ENCODE measurements at places on chromosomes 16 and 17.

DNA sequence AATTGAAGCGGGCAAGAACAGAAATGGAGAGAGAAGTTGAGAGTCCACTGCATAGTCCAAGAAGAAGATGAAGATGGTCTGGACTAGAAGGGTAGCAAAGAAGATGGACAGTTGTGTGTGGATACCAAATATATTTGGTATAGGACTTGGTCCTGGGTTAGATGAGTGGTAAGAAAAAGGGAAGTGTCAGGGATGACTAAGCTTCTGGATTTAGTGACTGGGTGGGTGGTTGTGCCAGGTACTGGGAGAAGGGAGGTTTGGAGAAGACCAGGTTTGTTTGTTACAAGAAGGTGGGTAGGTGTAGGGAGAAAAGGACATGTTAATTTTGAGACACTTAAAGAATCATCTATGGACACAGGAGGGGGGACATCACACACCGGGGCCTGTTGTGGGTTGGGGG is 5.4 kb downstream of the VMP1 start:
- DNase-seq = no peak

- no peak for DNase-seq
Measured at GRCh38 chr16:21523411-21524067, 75.8 kb upstream of the METTL9 start.

DNA sequence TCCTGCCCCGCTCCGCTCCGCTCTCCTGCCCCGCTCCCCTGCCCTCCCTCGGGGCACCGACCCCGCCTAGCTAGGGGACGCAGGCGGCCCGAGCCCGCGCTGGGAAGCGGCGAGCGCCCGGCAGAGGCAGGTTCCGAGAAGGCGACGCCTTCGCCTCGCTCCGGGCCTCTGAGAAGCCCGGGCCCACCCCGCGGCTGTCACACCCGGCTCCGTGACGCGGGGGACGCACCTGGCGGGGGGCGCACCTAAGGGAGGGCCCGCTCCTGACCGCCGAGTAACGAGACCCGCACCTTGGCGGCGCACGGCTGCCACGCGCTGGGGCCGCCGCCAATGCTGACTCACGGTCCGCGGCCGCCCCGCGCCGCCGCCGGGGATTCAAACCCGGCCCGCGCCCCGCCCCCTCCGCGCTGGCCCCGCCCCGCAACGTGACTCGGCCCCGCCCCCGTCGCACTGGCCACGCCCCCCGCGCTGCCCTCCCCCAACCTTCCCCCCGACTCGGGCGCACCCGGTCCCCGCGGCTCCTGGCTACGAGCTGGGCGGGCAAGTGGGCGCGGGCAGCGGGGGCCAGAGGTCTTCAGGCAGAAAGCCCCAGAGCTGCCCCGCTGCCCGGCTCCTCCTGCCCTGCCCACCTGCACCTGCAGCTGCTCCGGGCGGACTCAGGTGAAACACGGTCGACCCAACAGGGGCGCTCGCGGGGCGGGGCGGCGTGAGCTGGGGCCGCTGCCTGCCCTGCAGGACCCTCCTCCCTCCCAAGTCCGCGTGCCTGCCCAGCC is 27.8 kb downstream of the GNPTG start:
- no peak for DNase-seq

GRCh38 chr17:44350733-44351226 is 5.7 kb downstream of the GRN start:
- no peak for DNase-seq

DNA sequence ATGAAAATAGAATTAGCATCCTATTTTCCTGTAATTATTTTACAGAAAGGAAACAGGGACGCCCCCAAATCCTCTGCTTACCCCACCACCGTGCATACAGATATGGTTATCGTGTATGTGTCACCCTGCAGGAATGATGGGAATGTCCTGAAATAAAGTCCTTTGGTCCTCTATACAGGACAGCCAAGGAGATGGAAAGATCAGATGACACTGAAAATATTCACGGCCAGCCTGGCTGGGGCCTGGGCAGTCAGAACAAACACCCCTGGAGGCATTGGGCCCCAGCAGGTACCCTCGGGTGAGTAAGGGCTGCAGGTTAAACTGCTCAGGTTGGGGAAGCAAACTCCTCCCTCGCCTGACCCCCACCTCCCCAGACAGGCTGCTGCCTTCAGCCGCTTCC is 368.0 kb downstream of the FOXL1 start:
- DNase-seq = no peak

- peak; percentile 53 for DNase-seq
Measured at GRCh38 chr17:60390925-60391470, 935 bp downstream of the USP32 start.

DNA sequence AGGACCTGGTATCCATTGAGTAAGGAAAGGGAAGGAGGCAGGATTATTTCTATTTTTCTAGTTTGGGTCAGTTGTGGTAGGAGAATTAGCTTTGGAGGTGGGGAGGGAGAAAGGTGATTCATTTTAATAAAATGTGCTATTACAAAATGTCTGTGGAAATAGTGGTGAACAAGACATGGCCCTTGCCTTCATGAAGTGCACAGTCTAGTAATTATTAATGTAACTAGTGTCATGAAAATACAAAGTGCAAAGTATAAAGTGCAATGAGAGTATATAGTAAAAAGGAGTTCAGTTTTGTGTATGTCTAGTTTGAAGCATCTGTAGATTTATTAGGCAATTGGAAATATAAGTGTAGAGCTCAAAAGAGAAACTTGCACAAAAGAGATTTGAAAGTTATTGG is 11.9 kb downstream of the NFATC3 start:
- no peak for DNase-seq

GRCh38 chr16:30882429-30883310 is 11.2 kb downstream of the BCL7C start:
- DNase-seq = no peak

DNA sequence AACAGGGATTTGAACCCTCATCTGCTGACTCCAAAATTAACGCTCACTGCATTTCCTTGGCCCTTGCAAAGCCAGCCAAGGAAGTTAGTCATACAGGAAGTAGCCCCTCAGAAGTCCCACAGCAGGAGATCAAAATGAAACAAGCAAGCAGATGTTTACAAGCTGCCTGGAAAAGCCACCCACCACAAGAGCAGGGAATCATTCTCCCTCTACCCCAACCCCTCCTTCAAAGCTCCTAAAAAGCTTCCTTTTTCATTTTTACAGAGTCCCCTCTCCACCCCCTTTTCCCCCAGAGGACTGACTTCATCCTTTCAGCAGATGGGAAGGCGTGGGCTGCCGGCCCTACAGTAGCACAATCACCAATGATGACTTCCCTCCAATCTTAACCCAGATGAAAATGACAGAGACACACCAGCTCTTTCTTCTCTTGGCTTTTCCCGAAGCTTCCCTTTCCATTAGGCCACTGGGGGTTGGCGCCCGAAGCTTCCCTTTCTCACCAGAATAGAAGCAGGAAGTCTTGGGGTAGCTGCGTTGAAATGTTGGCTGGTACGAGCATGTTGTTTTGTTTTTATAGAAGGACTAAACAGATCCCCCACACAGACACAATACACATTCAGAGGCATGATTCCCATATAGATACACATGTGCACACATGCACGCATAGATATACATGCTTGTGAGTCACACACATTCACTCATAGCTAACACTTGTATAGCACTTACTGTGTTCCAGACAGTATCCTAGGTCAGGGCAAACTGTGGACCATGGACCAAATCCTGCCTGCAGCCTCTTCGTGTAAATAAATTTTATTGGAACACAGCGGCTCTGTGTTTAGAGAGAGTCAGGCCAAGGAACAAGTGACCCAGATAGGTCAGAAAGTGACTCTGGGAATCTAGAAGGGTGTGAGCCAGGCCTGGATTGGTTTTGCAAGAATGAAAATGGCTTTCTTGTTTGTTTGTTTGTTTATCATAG is 17.4 kb downstream of the ITPRIPL2 start:
- peak; percentile 45 for DNase-seq

- DNase-seq = no peak
Measured at GRCh38 chr16:5349670-5350517, 252.3 kb upstream of the EEF2KMT start.

GRCh38 chr16:50313596-50314478 is 47.5 kb downstream of the ADCY7 start:
- no peak for DNase-seq

GRCh38 chr17:50468304-50469207 is at the start of gene CHAD:
Gene CHAD (minus strand): TSS chr17:50468880. CDS start chr17:50468813, 67 bp downstream.
- DNase-seq = no peak

- DNase-seq = peak; percentile 38
Measured at GRCh38 chr16:4373909-4374742, 2.5 kb downstream of the VASN start.

DNA sequence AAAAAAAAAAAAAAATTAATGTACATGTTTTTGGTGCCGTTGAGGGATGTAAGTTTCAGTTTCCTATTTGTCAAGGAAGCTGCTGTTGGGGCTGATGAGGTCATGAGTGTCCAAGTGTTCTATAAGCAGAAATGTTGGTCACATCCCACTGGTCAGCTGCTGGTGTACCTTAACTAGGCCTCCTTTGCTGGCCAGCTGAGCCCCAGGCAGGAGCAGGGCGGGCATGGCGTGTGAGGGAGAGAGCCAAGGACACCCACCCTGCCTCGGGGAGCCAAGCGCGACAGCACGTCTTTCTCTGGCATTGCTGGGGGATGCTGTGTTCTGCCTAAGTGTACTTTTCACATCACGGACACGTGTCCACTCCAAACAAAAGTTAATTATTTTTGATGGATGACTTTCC is 108.1 kb upstream of the CDC42EP4 start:
- no peak for DNase-seq

GRCh38 chr17:20191056-20191455 is 181.9 kb downstream of the SPECC1 start:
- DNase-seq = no peak

DNA sequence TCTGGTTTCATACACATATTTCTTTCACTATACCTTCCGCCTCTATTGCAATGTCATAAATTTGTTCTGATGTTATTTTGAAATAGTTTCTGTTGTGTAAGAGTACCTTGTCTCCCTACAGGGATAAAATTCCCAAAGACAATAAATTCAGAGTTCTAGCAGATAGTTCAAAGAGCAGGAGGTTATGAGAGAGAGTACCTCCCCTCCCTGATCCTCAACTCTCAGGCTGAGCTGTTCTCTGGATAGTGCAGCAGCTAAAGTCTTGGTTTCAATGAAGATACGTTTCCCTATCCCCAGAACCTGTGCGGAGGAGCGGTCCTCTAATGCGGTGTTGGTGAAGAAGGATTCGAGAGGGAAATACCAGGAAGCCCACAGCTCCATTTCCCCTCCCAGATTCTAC is 190.2 kb upstream of the CPHXL start:
- no peak for DNase-seq

DNA sequence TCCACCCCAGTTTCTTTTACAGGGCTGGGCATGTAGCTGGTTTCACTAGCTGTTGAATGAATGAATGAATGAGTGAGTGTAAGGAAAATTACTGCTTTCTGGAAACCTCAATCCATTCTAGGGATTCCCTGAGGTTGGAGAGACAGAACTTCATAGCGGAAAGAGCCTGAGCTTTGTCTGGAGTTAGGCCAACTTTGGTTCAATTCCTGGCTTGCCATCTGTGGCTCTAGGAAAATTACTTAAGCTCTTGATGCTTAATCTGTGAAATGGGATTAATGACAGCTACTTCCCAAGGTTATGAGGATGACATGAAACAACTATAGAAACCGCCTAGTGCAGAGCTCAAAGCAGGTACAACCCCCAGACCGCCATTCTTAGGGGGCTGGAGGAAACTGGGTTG is 76.3 kb upstream of the AXIN2 start:
- DNase-seq = no peak

DNA sequence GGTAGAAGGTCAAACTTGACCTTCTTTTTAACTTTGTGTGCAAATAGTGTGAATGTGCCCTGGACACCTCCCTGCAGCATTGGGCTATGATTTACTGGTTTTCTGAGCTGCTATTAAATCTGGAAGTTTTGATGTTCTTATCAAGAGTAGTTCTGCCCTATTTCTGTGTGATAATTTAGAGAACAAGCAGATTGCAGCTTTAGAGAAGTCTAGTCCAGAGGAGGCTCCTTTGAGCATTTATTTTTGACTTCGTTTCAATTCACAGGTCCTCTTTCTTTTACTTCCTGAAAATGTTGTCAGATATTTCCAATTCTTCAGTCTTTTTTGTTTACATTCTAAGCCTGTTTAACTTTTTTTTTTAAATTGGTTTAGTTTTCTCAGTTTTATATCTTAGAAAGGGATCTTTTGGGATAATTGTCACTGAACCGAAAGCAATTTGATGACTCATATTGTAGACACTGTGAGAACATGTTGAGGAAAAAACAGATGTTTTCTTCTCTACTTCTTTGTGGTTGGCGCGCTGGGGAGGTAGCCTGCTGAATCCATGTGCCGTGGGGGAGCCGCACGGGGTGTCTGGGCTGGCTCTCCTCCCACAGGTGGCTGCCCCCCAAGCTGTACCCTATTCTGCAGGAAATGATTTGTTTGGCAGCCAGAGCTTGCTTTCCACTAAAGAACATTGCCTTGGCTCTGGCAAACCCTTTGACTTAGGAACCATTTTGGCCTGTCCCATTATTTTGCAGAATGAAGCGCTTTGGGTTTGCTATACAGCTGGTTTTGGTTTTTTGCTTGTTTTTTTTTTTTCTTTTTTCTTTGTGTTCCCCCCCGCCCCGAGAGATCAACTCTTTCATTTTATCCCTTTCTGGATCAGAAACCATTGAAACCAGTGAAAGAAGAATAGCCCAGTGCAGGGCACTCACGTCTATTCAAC is 53.4 kb downstream of the MFSD11 start:
- DNase-seq = no peak

GRCh38 chr17:38663125-38663751 is 11.5 kb downstream of the EPOP start:
- no peak for DNase-seq

DNA sequence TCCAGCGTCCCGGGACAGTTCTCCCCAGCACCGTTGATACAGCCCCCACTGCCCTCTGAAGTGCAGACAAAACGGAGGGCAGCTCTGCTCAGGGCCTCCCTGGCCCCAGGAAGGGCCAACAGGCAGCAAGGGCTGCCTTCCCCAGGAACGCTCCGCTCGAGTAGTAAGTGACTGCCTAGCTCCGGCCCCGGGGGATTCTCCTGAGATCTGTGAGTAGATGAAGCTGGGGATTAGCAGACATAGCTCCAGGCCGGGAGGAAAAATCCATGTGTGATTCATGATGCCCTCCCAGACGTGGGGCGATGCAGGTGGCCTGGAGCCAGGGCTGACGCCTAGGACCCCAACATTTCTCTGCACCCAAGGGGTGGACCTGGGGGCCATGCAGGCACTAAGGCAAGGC is 85.3 kb downstream of the ENGASE start:
- no peak for DNase-seq

DNA sequence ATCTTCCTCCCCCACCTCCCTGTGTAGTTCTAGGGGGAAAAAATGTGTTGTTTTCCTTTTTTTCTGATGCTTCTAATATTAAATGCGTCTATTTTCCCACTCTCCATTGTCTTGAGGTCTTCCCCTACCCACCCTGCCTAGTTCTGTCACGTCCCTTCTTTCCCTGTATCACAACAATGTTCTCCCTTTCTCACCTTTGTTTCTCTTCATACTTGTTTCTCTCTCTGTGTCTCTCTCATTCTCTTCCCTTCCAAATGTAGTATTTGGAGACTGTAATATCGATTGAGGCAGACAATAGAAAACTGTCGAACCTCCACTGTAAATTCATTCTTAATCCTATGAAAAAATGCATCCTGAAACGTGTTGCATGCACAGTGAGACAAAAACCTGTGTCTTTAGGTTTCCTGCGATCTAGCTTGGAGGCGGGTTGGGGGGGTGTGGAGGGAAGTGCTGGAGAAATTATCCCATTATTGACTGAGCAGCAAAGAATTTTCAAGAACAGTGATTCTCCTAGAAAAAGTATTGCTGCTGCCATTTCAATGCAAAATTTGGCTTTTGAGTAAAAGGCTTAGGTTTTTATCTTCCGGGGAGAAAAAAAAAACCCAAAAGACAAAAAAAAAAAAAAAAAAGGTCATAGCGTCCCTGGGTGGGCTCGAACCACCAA is 1.3 kb upstream of the PSMB3 start:
- DNase-seq = no peak
